ENCODE measurements at places on chromosomes 4 and X.

DNA sequence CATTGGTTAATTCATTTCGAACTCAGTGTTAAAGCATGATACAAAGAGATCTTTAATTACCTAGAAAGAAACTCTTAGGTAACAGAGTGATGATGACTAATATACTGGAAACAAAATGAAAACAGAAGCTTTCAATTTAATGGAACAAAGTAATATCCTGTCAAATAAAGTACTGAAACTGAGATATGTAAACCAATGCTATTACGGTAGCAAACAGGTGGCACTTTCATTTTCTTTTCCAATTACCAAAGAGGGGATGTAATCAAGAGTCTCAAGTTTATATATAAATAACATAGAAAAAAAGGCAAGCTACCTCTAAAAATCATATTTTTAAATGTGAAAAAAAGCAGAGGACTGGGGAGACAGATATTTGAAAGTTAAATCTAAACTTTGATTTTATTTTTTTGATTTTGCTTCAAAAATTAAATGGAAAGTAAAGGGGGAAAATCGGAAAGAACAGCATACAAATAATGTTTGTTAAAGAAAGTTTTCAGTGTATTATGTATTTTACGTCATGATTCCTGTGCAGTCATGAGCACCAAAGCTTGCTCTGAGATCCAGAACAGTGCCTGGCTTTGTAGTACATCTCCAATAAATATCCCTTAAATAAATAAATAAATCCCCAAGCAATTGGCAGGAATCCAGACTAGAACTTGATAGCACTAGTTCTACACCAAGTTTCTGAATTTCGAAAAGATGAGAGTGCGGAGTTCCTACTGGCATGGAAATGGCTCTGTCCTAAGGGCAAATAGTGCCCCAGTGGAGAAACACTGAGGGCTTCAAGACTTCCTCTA lies 25.0 kb upstream of the RAPGEF2 start:
- no peak for DNase-seq

- DNase-seq: no peak
Measured at GRCh38 chrX:102975016-102975415, 37.9 kb downstream of the RAB40AL start.

DNA sequence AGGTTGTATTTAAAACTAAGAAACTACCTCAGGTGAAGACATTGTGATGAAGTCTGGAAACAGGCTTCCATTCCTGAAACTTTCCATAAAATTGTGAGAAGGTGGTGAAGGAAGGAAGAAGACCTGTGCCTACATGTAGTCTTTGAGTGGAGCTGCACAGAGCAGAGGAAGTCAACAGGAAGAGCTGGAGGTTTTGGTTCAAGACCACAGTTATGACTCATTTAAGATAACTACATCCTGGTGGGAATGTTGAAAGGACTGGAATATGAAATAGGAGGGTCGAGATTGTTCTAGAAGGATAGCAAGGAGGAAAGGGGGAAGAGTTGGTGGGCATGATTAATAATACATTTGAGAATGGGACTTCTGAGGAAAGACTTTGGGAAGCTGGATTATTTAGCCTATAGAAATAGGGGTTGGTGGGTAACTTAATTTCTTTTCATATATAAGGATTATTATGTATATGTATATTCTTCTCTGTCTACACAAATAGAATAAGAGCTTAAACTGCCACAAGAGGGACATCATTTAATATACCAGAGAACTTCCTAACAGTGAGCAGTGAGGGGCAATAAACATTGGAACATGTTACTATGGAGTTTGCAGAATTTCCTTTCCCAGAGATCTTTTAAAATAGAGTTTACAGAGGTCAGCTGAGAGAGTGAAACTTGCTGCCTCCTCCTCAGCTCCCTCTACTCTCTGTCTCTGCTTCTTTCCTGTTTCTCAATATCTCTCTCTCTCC lies 23.5 kb downstream of the AWAT2 start:
- no peak for DNase-seq

- DNase-seq: no peak
Measured at GRCh38 chr4:23882976-23883531, 6.8 kb downstream of the PPARGC1A start.

All from stimulated activated naive CD4-positive, alpha-beta T cell (primary cell).